Mesothelial cell of epicardium (in vitro differentiated cells): ENCODE measurements at places on chromosomes 2 and 18.

DNA sequence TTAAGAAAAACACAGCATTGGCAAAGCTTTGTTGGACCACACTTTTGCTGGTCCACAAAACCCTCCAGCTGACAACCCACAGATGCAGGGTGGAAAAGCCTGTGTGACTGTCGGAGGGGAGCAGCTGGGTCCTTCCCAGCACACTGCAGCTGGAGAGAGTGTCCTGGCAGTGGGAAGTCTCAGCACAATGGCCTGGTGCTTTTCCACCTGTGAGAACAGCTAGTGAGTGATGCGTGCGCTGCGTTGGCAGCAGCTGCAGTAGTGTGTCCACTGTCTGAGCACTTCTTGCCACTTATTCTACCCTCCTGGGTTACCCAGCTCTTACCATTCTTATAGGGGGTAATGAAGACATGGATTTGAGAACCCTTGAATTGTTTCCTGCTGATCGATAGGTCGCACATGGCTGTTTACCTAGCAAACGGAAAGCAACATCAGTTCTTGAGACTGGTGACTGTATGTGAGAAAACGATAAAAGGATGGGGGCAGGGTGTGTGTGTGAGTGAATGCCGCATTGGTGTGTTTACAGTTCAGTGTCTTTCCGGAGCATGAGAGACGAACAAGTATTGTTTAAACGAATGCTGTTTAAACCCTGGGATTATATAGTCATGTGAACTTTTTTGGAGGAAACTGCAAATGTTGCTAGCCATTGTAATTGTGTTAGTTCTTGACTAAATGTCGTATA is 69.7 kb downstream of the LYPD6 start:
- no peaks in the 10 kb centered on the region for H3K27me3 ChIP-seq
- H3K4me1 ChIP-seq: no peaks in the 10 kb centered on the region

DNA sequence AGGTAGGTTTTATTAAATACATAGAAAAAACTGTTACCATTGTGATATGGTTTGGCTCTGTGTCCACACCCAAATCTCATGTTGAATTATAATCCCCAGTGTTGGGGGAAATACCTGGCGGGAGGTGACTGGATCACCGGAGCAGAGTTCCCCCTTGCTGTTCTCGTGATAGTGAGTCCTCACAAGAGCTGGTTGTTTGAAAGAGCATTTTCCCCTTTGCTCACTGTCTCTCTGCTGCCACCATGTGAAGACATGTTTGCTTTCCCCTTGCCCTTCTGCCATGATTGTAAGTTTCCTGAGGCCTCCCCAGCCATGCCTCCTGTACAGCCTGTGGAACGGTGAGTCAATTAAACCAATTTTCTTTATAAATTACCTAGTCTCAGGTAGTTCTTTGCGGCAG is 352.7 kb upstream of the SLC39A10 start:
- no peaks in the 10 kb centered on the region for H3K36me3 ChIP-seq
- no peak overlapping the region for H3K4me3 ChIP-seq
- H3K27ac ChIP-seq: no peak overlapping the region
- peaks cover 12% of the 10 kb centered on the region for H3K27me3 ChIP-seq
- no peak for DNase-seq

DNA sequence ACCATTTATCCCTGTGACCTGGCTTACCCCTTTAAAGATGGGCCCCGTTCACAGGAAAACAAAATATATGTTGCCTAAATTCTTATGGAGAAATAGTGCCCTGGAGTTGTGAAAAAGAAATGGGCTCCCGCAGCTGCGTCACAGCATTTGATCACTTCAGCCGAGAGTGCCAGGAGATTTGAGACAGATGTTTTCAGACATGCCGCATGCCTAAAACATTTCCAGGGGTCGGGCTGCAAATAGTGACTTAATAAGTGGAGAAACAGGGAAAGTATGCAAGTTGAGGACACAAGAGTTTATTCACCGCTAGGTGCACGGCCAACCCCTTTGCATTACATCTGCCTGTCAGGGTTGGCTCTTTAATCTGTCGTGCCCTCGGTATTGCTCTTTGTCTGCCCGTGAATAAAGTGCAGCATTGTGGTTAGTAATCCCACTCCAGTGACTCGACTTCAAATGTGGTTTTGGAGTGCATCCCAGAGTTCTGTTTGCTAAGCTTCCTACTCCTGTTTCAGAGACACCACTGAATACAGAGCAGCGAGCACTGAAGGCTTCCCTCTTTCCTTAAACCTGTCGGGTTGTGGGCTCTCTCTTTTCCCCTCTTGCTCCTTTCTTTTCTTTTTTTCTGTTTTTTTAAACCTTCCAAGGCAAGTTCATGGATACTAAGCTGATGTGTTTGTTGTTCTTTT is 187.5 kb downstream of the LTBP1 start:
- H3K4me3 ChIP-seq: peak overlapping the region; percentile 51
- peak; percentile 42 for DNase-seq
- H3K36me3 ChIP-seq: no peaks in the 10 kb centered on the region
- no peaks in the 10 kb centered on the region for H3K27me3 ChIP-seq

- no peaks in the 10 kb centered on the region for H3K27me3 ChIP-seq
- no peak overlapping the region for H3K4me3 ChIP-seq
- H3K36me3 ChIP-seq: no peaks in the 10 kb centered on the region
- no peak for DNase-seq
- peaks cover 6% of the 10 kb centered on the region for H3K4me1 ChIP-seq
These were observed 300.5 kb downstream of the TMX3 start for GRCh38 chr18:68414407-68414806.
